ENCODE measurements at places on chromosomes 4 and X. TPM values are rescaled to one million over a fixed set of nuclear protein-coding genes. Genes with fewer than 3 reads are reported as not detected.

The HSD17B13 gene
- total RNA-seq = not detected

The CHST7 gene
- 53.2 TPM for total RNA-seq

The PABPC4L gene
- total RNA-seq = 1.3 TPM

The ADH1A gene
- total RNA-seq = not detected

The CSAG1 gene
- not detected for total RNA-seq

The MAGEC1 gene
- not detected for total RNA-seq

The TTC29 gene
- total RNA-seq = 1.9 TPM

The TMEM47 gene
- total RNA-seq = 36.7 TPM

The NCAPG gene
- total RNA-seq = 61.1 TPM

The RNF212 gene
- total RNA-seq = 0.91 TPM

The DACH2 gene
- total RNA-seq = not detected

The QRFPR gene
- total RNA-seq = not detected

The NIPAL1 gene
- 2.0 TPM for total RNA-seq

The AKAP14 gene
- total RNA-seq = not detected

The NWD2 gene
- not detected for total RNA-seq

The NXF2B gene
- not detected for total RNA-seq

The NEIL3 gene
- total RNA-seq = 10.2 TPM

The PCDH18 gene
- 9.7 TPM for total RNA-seq

The TNIP3 gene
- total RNA-seq = 0.91 TPM

The ANXA5 gene
- 424 TPM for total RNA-seq

The ZCCHC18 gene
- total RNA-seq = 2.9 TPM

The GPR50 gene
- total RNA-seq = not detected

The FRG2 gene
- total RNA-seq = not detected

The PIR gene
- 415 TPM for total RNA-seq

The SYP gene
- total RNA-seq = 0.15 TPM

The ARX gene
- not detected for total RNA-seq

The FMR1NB gene
- not detected for total RNA-seq

The NDP gene
- total RNA-seq = 1.3 TPM

The FAM9C gene
- total RNA-seq = not detected

The ABLIM2 gene
- total RNA-seq = under 0.01 TPM

The ARHGEF38 gene
- total RNA-seq = not detected

The BRS3 gene
- not detected for total RNA-seq

The NHSL2 gene
- total RNA-seq = 9.1 TPM

The CC2D2A gene
- total RNA-seq = 3.9 TPM

The MEPE gene
- not detected for total RNA-seq

The SYNPO2 gene
- under 0.01 TPM for total RNA-seq

The LEF1 gene
- not detected for total RNA-seq

The GPR143 gene
- total RNA-seq = 5.5 TPM

The AFM gene
- not detected for total RNA-seq
